ENCODE measurements at places on chromosomes 11 and 22. TPM values are rescaled to one million over a fixed set of nuclear protein-coding genes. Genes with fewer than 3 reads are reported as not detected.

DNA sequence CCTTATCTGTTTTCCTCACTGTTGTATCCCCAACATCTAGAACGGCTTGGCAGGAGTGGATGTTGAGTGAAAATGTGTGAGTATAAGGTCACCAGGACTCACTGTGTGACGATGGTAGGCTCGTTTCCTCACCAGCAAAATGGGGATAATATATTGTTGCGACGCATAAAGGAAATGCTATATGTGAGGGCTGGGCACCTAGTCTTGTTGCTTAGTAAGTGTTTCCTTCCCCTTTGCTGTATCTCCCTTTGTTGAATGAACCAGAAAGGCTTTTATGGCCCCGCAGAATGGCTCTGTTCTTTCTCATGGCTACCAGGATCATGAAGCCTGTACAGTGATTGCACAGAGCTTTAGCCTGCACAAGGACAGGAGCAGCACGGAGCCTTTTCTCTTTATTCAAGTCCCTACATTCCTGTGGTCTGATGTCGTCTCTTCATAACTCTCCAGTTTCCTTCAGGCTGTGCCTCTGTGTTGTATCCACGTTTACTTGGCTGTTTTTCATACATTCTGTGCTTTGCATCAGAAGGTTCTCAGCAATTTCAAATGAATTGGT, 5.4 kb downstream of the TNRC6B start:
- DNase-seq, result peak; percentile 93

- DNase-seq, result no peak
Measured at GRCh38 chr11:70872955-70873735, 379.2 kb downstream of the SHANK2 start.

- no peak for DNase-seq
Measured at GRCh38 chr22:35862697-35863096, 145.0 kb downstream of the APOL5 start.

DNA sequence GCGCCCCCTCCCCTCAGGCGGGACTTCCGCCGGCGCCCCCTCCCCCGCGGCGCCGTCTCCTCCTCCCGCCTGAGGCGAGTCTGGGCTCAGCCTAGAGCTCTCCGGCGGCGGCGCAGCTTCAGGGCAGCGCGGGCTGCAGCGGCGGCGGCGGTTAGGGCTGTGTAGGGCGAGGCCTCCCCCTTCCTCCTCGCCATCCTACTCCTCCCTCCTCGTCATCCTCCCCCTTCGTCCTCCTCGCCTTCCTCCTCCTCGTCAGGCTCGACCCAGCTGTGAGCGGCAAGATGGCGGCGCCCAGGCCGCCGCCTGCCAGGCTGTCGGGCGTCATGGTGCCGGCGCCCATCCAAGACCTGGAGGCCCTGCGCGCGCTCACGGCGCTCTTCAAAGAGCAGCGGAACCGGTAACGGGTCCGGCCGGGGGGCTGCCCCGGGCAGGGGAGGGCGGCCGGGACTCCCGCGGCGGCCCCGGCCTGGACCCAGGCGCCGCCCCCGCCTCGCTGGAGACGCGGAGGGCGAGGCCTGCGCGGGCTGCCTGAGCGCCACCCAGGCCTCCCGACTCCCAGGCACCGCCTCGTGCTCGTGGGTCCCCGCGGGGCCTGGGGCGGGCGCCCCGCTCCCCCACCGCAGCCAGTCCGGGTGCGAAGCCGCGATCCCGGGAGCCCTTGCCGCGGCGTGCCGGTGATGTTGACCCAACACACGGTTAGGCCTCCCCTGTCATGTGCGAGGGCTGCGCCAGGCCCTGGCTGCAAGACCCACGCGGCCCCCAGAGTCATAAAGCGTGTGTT, at the start of gene ATXN10:
TSS of gene ATXN10 (plus strand) at position 52 of the 781 bp plus-strand sequence. CDS start at position 282, 230 bp downstream.
- DNase-seq, result peak; percentile 85

DNA sequence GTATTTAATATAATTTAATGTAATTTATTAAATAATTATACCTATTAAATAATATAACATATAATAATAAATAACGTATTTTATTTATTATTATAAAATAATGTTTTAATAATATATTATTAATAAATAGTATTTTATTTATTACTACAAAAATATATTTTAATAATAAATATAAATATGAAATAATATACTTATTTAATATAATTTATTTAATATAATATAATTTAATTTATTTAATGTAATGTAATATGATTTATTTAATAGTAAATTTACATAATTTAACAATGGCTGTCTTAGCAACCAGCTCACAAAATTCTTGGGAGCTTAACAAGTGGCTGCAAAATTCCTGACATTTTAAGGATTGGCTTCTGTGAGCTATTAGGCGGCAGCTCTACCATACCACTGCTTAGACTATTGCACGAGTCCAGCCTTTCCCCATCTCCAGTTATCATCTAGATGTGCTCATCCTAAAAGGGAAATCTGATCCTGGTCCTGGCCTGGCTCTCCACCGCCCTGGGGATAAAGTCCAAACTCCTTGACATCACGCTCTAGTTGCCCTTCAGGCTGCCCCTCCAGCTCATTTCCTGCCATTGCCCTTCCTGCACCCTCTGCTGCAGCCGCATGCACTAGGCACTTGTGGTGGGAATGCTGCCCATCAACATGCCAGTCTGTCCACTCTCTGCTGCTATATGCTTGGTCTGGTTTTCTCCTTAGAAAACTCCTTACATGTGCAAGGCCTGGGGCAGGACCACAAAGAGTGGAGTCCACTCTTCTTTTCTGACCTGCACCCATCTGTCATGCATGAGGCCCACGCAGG, 9.8 kb downstream of the MMP20 start:
- peak; percentile 6 for DNase-seq

The KCNK4 gene
- total RNA-seq, result not detected

- peak; percentile 26 for DNase-seq
Measured at GRCh38 chr11:121931748-121932352, 184.2 kb downstream of the BLID start.

- no peak for DNase-seq
Measured at GRCh38 chr22:45928726-45929368, 48.1 kb downstream of the WNT7B start.

DNA sequence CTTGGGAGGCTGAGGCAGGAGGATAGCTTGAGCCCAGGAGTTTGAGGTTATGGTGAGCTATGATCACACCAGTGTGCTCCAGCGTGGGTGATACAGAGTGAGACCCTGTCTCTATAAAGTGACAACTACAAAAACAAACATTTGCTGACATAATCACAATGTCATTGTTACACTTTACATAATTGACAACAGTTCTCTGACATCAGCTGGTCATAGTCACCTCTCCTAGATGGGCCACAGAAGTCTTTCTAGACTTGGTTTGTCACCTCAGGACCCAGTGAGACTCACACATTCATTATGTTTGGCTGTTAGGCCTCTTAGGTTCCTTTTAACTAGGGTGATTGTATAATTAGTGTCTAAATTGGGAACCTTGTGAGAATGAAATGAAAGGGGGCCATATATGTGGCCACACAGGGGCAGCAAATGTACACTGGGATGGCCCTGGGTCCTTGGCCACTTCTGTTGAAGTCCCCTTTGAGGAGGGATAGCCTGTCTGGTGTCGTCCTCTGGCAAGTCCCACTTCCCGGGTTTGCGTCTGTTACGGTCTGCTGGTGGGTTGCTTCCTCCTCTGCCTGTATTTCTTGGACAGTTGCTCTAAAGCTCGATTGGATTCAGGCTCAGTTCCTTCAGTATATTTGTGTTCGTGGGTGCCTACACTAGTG, 5.8 kb upstream of the PPIL2 start:
- DNase-seq, result no peak

GRCh38 chr22:21738966-21739365, 3.4 kb upstream of the YPEL1 start:
- DNase-seq, result no peak

GRCh38 chr11:13134066-13134465, 125.0 kb downstream of the RASSF10 start:
- no peak for DNase-seq

- DNase-seq, result no peak
Measured at GRCh38 chr11:21465203-21465602, 727.7 kb upstream of the ANO5 start.

The ISX gene
- total RNA-seq, result not detected

DNA sequence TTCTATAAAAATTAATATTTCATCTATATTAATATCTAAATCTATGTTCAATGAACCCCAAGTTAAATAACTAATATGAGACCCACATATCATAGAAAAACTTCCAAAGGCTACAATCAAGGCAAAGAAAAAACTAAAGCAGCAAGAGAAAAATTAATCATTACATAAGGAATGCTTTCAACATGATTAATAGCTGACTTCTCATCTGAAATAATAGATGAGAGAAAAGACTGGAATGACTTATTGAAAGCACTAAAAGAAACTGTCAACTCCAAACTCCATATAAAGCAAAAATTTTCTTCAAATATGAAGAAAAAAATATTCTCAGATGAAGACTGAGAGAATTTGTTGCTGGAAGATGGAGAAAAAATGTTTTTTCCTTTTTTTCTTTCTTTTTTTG, 13.0 kb downstream of the TRIM5 start:
- peak; percentile 18 for DNase-seq

The BIRC3 gene
- total RNA-seq, result 0.97 TPM

- DNase-seq, result no peak
Measured at GRCh38 chr22:37618072-37618656, 9.5 kb downstream of the GGA1 start.
